ENCODE measurements at places on chromosomes 6 and 20.
A peak's percentile ranks its signal among the peaks of the same experiment; 100 is the strongest.

DNA sequence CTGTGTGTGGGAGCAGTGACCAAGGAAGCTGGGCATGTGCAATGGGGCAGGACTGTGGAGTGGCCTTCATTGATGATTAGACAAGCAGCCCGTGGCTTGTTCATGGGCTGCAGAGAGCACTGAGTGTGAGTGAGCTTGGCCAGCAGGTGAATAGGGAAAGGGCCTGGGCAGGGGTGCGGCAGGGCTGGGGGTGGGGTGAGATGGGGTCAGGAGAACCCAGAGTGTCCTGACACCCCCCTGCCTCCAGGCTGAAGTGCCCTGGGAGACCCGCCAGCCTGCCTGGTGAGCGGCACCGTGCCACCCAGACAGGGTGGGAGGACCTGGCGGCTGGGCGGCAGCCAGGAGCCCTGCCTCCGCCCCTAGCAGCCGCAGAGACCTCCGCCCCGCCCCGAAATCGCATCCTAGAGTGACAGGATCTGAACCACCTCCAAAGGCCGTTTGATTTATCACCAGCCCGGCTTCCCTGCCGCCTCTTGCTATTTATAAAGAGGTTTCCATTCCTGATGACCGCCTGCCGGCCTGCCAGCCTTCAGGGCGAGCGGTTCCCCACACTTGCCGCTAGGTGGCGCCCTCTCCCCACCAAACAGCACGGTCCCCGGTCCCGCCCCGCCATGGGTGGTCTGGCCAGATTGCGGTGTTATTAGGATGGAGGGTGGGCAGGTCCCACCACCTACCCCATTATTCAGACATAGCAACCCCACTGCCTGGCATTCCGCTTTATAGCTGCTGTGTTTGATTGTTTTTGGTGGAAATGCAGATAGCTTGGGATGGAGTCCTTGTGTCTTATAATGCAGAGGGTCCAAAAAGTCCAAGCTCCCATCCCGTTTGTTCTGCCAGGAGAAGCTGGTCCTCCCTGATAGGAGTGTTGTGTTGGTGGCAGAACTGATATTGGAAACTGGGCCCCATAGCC is 3.5 kb downstream of the MYLK2 start:
- peak; percentile 94 for DNase-seq

- DNase-seq = no peak
Measured at GRCh38 chr6:15001326-15001910, 244.5 kb upstream of the JARID2 start.

GRCh38 chr20:32681175-32682084 is 7.7 kb upstream of the C20orf203 start:
- DNase-seq = peak; percentile 70

- DNase-seq = no peak
Measured at GRCh38 chr20:37259031-37259430, 2.6 kb downstream of the GHRH start.

- no peak for DNase-seq
Measured at GRCh38 chr6:111057074-111057752, 30.1 kb upstream of the SLC16A10 start.

- DNase-seq = no peak
Measured at GRCh38 chr6:153123801-153124200, 7.3 kb downstream of the RGS17 start.

- no peak for DNase-seq
Measured at GRCh38 chr6:22457996-22458395, 111.4 kb upstream of the HDGFL1 start.

DNA sequence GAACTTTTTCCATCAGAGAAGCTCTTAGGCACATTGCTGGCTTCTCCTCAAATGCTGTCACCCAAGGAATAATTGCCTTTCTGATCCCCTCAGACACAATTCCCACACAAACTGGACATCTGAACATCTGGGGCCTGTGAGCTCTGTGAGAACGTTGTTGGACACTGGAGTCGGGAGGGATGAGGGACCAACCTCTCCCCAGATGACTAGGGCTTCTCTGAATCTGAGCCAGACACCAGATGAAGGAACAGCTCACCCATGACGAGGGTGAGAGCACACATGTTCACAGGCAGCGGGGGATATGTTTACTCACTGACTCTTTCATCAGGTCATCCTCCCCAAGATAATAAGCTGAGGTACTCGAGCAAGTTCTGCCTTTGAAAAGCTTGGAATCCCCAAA is 283.9 kb upstream of the SUPT3H start:
- no peak for DNase-seq

DNA sequence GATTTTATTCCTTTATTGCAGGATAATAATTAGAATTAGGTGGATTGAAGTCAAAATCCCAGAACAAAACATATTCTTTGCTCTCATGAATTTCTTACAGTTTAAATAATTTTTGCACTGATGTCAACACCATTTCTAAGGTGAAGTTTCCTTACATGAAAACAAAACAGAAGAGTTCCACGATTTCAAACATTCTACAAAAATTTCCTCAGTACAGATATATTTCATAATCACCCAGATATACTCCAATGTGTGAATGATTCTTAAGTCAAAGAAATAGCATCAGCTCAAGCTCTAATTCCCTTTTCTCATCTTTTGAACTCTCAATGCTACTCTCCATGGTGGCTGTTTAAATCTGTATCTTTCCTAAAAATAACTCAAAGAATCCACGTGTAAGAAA is 39.5 kb upstream of the THBS2 start:
- no peak for DNase-seq

DNA sequence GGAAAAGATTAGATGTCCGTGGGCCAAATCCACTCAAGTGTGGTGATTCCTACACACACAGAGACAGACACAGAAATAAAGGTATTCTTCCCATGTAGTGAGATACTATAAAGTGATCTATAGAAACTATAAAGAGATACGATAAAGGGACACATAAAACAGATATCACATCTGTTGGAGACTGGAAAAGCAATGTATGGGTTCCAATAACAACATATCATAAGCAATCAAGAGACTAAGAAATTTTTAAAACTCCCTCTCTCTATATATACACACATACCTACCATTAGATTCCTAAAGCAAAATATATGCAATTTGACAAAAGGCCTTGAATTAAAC is 5.2 kb downstream of the PPP1R10 start:
- no peak for DNase-seq

DNA sequence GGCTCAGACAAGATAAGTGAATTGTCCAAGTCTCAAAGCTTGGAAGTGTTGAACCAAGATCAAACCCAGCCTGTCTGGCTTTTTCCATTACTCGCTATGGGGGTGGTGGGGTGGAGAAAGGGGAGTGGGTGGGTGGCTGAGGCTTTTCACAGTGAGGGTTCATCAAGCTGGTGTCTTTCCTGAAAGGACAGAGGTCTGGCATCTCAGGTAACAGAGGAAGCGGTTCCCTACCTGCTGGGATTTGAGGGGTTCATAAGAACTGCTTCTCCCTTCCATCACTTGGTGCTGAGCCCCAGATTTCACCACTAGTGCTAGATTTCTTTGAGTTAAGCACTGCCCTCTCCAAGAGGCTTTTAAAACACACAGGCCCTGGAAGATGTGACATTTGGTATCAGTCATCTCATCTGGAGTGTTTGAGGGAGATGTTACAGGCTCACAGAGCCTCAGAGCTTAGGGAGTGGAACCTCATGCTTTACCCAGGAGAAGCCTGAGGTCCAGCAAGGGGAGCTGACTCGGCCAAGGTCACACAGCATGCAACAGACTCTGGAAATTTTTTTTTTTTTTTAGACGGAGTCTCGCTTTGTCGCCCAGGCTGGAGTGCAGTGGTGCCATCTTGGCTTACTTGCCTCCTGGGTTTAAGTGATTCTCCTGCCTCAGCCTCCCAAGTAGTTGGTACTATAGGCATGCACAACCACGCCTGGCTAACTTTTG is 6.0 kb upstream of the VEGFA start:
- DNase-seq = no peak

- no peak for DNase-seq
Measured at GRCh38 chr6:156919814-156920369, 142.7 kb downstream of the ARID1B start.
